ENCODE measurements at places on chromosomes 1 and 21.
A peak's percentile ranks its signal among the peaks of the same experiment; 100 is the strongest.

DNA sequence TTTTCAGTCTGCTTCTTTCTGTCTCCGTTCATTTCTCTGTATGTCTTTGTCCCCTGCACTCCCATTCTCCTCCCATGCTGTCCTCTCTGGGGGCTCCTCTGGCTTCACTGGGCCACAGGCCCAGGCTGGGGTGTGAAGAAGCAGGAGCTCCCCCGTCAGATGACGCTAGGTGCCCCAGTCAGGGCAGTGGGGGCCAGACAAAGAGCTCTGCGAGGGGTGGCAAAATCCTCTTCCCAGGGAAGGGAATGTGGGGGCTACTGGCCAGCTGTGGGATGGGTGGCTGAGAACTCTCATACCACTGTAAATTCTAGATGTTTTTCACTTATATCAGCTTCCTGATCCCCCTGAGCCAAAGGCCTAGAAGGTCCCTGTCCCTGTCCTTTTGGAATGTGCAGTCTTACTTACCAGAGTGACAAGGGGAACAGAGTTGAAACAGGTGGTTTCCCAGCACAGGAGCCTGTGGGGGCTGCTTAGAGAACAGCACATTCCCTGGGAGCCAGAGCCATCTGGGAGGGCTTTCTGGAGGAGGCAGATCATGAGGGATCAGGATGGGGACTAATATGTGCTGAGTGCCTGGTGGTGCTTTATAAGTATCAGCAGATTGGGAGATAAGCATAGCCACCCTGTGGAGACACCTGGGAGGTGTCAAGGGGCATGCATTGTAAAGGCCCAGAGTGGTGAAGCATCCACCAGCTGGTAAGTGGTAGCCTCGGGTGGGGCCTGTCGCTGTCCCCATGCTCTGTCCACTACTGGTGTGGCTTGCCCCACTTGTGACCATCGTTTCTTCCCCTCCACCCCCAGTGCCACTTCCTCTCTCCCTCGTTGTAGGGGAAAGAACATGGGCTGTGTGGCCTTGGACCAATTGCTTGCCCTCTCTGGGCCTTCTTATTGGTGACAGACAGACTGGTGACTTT lies 10.1 kb upstream of the PADI1 start:
- DNase-seq: no peak

GRCh38 chr1:67886076-67886475 lies 52.8 kb upstream of the GNG12 start:
- no peak for DNase-seq

DNA sequence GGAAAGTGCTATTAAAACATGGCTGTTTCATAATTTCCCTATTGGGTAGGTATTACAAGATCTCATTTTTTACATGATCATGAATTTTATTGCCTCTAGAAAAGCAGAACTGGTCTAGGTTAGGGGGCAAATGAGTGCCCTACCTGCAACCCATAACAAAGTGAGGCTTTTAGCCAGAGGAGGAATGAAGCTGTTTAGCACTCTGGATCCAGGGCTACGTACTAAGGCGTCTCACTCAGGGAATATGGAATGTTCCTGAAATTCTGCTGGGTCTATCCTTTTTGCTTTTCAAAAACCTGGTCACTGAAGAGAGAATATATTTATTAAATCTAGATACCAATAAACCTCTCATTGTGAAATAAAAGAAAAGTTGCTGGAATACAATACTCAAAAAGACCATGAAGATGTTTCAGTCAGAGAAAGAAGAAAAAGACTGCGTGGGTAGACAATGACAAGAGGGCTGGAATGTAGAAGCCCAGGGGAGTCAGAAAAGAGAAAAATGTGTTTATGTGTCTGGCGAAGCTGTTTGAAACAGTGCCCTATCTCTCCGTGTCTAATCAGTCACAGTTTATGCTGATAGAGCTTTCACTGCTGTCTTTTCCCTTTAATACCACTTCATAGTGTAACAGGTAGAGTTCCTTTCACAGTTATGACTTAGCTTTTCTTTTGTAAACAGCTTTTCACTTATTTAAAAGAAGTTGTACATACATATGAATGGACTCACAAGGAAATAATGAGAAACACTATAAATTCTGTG lies 25.0 kb upstream of the SYDE2 start:
- DNase-seq: no peak

DNA sequence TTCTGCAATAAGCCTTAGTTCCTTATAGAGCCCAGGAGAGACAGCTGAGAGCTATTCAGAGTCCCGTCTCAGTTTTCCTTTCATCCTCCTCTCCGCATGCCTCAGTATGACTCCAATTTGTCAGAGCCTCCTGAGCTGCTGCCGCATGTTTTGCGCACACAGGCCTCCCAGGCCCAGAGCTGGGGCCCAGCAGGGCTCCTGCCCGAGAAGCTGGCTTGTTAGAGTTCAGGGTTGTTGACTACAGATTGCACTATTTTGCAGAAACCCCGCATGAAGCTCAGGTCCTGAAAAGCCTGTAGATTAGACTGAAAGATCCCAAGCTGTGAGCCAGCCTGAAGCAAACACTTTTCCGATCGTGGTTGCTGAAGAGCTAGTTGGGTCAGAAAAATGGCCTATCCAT lies 51.5 kb downstream of the IGSF5 start:
- DNase-seq: no peak

- DNase-seq: no peak
Observed at GRCh38 chr1:225519166-225519863, 91.5 kb upstream of the LBR start.

DNA sequence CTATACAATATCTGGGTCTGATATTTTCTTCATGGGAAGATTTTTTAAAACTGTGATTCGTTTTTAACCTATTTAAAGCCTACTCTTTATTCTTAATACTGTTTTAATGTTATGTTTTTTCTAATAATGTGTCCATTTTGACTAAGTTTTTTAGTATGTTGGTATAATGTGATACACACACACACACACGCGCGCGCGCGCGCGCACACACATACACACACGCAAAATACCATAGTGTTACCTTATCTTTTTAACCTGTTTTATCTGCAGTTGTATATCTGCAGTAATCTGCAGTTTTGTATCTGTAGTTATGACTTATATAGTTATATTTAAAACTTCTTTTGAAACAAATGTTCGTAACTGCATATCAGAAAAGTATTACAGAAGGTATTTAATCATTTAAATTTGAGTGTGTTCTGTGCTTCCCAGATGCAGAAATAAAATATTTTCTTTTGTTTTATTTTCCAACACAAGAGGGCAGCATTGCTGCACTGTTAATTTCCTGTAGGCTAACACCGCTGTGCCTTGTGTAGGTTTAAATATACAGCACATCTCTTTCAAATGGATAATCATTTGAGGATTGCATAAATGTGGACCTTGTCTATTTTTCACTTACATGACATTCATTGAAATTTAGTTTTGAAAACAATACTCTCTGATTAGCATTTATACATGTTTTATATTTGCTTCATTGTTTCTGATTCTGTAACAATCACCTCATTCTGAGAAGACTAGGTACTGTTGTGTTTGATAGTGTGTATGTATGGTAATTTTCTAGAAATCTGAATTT lies 166.1 kb downstream of the PDE4B start:
- DNase-seq: peak; percentile 62

- no peak for DNase-seq
Observed at GRCh38 chr21:34968414-34969333, 80.4 kb downstream of the RUNX1 start.

DNA sequence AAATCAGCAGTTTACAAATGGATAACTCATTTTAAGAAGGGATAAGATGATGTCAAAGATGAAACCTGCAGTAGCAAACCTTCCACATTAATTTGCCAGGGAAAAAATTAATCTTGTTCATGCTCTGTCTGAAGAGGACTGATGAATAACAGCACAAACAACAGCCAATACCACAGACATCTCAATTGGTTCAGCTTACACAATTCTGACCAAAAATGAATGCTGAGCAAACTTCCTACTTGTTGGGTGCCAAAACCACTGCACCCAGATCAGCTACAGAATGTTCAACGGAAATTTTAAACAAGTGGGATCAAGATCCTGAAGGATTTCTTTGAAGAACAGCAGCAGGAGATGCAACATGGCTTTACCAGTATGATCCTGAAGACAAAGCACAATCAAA lies 98.3 kb downstream of the COQ8A start:
- no peak for DNase-seq

- DNase-seq: no peak
Observed at GRCh38 chr21:43827015-43827611, 37.7 kb downstream of the RRP1 start.

GRCh38 chr1:247656221-247656875 lies 23.2 kb downstream of the OR13G1 start:
- no peak for DNase-seq

- DNase-seq: no peak
Observed at GRCh38 chr1:209931141-209931540, 6.9 kb upstream of the SYT14 start.

GRCh38 chr1:15948595-15949452 lies 27.1 kb downstream of the ZBTB17 start:
- no peak for DNase-seq

DNA sequence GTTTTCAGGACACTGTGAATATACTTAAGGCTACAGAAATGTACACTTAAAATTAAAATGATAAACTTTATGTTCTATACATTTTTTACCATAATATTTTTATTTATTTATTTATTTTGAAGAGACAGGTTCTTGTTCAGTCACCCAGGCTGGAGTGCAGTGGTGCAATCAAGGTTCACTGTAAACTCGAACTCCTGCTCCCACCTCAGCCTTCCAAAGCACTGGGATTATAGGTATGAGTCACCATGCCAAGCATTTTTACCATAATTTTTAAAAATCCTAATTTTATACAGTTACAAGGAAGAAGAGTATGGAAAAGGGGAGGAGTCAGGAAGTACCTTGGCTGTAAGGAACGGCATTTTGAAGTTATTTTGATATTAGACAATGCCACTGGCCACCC lies 23.6 kb upstream of the ANGPTL3 start:
- no peak for DNase-seq

- no peak for DNase-seq
Observed at GRCh38 chr1:61654067-61654466, 70.9 kb downstream of the TM2D1 start.

DNA sequence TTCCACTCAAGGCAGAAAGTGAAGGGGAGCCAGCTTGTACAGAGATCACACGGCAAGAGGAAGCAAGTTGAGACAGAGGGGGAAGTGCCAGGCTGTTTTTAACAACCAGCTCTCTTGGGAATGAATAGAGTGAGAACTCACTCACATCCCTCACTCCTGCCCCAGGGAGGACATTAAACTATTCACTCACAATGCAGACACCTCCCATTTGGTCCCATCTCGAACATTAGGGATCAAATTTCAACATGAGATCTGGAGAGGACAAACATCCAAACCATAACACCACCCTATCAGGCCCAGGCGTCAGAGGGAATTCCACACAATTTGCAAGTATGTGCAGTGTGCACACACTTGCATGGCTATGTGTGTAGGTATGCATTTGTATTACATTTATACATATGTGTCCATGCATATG lies 62.7 kb downstream of the DMAP1 start:
- no peak for DNase-seq

- DNase-seq: no peak
Observed at GRCh38 chr1:57082711-57083439, 117.1 kb upstream of the C8B start.

- peak; percentile 32 for DNase-seq
Observed at GRCh38 chr1:21782349-21782867, 541 bp downstream of the USP48 start.

- DNase-seq: no peak
Observed at GRCh38 chr1:79193211-79194079, 186.9 kb upstream of the ADGRL4 start.

DNA sequence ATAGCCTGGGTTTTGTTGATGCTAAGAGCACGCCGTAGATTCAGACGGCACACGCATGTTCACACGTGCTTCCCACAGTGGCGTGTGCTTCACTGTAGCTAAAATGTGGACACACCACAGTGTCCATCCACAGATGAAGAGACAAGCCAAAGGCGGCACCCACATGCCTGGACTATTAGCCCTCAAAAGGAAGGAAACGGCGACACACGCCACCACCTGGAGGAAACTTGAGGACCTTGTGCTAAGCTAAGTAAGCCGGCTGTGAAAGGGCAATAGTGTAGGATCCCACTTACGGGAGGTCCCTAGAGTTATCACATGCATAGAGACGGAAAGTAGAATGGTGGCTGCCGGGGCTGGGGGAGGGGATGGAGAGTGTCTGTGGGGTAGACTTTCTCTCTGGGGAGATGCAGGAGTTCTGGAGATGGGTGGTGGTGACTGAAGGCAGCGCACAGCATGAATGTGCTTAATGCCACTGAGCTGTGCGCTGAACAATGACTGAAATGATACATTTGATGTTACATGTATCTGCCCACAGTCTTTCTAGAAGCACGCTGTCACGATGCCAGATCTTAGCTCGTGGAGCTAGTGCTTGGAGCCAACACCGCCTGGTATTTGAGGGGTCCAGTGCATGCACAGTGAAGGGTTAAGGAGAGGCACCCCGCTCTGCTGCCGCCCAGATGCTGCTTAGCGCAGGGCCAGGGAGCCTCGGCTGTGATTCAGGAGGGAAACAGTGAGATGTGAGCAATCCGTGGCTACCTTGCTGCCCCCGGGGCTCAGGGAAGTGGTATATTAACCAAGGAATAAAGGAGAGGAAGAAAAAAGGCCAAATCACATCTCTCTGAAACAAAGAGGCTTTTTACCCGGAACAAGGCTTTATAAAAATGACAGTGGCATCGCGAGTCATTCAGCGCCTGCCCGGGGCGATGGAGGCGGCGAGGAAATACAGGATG lies 103.7 kb downstream of the PRDM16 start:
- DNase-seq: no peak

- no peak for DNase-seq
Observed at GRCh38 chr1:94609619-94610018, 68.1 kb upstream of the F3 start.

GRCh38 chr1:204335085-204335484 lies 24.6 kb downstream of the PLEKHA6 start:
- peak; percentile 86 for DNase-seq

DNA sequence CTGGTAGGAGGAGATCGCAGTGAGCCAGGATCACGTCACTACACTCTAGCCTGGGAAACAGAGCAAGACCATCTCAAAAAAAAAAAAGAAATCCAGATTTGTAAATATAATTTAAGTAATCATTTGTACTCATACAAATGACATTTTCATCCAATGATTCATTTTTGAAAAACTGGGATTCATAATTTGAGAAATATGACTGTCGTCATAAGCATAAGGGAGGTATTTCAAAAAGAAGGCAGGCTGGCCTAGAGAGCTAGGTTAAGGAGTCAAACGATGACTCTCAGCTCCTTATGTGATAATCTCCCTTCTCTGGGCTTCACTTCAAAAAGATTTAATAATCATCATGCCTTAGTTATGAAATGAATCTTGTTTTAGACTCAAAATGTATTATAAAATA lies 2.3 kb downstream of the GART start:
- DNase-seq: no peak

DNA sequence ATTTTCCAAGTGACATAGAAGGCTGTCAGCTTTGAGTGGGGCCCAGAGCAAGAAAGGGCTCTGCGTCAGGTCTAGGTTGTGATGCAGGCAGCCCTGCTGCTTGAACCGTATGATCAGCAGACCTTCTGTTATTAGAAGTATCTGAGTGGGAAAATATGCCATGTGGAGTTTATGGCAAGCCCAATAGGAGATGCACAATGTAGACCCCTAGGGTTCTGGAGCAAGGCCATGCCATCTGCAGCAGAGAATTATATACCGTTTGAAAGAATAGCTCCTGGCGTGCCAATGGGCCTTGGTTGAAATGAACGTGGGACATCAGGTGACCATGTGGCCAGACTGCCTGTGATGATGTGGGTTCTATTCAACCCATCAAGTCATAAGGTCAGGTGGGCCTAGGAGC lies 44.1 kb upstream of the ZBTB18 start:
- DNase-seq: no peak

- no peak for DNase-seq
Observed at GRCh38 chr1:92993581-92993980, 32.3 kb upstream of the DIPK1A start.
